Naive B cell (primary cell): ENCODE measurements at places on chromosomes 3 and 15.
A peak's percentile ranks its signal among the peaks of the same experiment; 100 is the strongest.

GRCh38 chr3:168080022-168080421 lies 15.7 kb downstream of the GOLIM4 start:
- DNase-seq = no peak

- DNase-seq = no peak
Observed at GRCh38 chr3:126938520-126939337, 44.2 kb upstream of the PLXNA1 start.

GRCh38 chr3:191290311-191291025 lies 38.7 kb upstream of the CCDC50 start:
- peak; percentile 42 for DNase-seq

DNA sequence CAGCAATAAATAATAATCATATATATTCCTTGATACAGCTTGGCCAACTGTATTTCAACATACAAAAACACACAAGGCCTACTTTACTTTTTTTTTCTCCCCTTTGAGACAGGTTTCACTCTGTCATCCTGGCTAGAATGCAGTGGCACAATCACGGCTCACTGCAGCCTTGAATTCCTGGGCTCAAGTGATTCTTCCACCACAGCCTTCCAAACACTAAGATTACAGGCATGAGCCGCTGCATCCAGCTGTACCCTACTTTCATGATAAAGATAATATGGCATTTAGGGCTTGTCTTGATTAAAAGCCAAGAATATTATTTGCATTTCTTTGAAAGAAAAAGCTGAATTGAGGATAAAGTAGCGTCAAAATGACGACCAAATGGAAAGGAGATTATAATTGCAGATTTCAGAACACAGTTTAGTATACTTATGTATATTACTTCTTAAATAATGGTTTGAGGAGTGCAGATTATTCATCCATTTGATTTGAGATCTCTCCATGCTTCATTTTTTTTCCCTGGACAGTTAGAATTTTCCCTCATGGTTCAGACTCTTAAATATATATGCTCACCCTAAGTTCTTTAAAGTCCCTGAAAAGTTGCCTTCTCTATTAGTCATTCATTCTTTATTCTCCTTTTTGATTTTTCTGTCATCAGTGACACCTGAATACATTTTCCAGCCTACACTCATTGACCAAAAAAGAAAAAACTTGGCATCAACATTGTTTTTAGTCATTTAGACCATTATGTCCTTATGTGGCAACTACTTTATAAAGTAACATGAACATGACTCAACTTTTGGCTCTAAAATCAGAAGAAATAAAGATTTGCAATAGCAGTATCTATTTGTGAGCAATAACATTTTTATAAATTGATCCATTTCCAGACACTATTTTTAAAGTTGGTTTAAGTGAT lies 48.5 kb upstream of the MLF1 start:
- no peak for DNase-seq

- peak; percentile 18 for DNase-seq
Observed at GRCh38 chr15:69161079-69161877, 843 bp downstream of the GLCE start.

GRCh38 chr3:3632449-3632848 lies 166.8 kb upstream of the LRRN1 start:
- DNase-seq = no peak

DNA sequence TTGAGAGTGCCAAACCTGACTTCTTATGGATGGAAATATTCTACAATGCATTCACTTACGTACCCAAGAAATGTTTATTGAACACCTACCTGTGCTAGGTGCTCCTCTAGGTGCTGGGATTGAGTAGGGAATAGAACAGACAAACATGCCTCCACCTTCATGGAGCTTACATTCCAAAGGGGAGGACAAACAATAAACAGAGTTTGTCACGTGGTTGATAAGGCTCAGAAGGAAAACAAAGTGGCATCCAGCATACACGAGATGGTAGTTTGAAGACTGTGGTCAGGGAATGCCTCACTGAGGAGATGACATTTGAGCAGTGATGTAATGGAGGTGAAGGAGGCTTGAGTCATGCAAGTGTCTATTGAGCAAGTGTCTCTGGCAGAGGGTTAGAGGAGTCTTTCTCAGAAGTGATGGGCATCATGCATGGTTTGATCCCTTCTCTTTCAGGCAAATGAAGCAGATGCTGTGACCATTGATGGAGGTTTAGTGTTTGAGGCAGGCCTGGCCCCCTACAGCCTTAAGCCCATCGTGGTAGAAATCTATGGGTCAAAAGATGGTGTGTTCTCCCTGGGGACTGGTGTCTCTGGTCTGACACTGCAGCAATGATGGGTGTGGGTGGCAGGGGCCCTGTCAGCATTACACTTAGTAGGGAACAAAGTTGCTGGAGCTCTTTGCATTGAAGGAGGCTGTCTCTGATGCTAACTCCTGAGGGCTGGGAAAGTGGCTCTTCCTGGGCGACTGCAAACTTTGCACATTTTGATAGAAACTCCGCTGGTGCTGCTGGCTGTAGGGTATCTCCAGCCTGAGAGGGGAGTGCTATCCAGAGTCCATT lies 29.7 kb upstream of the TOPBP1 start:
- DNase-seq = no peak

GRCh38 chr15:74170875-74171578 lies 2.5 kb upstream of the ISLR start:
- no peak for DNase-seq

DNA sequence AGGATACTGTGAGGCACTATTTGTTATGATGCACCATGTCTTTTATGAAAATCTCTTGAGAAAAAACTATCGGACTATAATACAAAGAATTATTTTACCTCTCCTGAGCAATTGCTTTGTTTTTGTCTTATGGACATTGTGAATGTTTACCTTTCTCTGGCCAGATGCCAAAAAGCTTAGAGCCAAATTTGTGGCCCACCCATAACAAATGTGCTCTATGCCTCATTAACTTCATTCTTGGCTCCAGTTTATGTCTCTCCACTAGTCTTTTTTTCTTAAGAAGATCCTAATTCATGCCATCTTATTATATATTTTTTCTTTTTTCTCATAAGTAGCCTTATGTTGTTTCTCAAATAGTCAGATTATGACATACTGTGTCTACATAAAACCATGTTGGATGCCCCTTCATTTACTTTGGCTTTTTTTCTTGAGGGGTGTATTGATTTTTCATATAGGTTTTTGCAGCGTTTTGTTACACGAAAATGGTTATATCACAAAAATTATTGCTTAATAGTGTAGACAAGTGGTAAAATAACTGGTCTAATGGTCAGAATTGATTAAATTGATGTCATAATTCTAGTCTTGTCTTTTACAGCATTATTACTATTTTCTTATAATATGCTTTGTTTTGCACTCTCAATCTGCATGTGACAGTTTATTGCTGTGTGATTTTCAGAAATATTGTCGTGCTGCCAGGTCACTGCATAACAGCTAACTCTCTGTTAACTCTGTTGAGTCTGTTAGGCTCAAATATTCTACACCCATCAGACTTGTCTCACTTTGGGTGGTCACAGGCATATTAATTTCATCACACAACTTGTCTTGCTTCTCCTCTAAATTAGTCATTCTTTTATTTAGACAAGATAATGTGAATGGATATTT lies 18.2 kb downstream of the SENP8 start:
- DNase-seq = no peak

DNA sequence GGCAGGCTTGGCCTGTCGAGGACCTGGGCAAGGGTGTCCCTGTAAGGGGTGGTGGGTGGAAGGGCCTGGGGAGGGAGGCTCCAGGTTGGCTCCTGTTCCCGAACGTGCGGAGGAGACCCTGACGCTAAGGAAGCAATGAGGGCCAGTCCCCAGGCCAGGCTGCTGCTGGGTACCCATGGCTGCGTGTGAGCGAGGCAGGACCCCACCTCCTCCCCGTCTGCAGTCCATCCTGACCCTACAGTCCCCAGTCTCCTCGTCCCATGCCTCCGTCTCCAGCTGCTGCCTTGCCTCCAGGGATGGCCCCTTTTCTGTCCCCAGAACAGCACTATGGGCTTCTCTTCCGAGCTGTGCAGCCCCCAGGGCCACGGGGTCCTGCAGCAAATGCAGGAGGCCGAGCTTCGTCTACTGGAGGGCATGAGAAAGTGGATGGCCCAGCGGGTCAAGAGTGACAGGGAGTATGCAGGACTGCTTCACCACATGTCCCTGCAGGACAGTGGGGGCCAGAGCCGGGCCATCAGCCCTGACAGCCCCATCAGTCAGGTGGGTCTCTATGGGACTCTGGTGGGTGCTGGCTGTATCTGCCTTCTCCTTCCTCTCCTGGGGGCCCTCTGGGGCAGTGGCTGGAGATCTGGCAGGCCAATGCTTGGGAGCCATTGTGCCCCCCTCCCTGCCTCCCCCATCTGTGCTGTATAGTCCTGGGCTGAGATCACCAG lies 571 bp downstream of the FES start:
- no peak for DNase-seq
